ENCODE measurements at places on chromosomes 16 and 17.
A peak's percentile ranks its signal among the peaks of the same experiment; 100 is the strongest.

DNA sequence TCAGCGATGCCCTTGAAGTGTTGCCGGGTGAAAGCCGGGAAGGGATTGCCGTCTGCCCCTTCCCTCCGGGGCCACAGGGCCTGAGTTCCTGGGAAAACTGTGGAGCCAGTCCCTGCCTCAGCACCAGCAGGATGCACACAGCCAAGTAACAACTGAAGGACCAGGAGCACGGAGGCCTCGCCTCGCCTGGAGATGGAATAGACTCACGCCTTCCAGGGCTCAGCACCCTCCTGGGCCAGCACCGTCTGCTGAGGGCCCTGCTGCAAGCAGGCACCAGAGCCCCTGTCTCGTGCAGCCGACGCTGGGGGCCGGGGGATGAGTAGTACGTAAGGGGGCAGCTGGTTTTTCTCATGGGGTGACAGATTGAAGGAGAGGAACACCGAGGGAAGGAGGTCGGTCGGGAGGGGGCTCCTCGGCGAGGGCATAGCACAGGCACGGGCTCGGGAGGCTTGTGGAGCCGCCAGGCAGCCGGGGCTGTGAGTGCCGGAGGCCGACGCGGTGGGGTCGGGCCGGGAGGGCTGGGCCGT lies 6.4 kb downstream of the CBFA2T3 start:
- no peak for DNase-seq

DNA sequence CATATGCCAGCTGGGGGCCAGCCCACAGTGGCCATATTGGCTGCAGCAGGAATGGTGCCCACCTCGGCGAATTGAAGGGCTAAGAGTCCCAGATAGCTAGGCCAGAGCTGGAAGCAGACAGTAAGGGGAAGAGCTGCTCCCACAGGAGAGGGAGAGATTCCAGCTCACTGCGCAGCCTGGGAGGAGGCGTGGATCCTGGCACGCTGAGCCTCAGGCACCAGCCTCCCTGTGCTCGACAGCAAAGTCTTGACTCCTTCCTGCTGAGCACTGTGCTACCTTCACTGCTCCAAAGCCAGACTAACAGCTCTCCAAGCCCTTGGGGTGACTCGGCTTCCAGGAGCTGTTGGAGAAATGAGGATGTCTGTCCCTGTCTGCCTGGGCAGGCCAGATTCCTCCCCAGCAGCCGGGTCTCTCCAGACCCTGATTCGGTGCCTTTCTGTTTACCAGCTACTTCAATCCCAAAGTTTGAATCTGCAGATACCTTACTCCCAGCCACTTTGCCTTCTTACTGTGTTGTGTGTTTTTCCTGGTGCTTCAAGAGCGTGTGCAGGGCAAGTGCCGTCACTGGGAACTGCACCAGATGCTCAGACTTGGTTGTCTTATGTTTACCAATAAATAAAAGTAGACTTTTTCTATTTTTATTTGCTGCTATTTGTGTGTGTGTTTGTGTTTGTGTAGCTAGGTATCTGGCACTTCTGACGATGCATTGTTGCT lies 9.1 kb downstream of the CBX2 start:
- DNase-seq: no peak

DNA sequence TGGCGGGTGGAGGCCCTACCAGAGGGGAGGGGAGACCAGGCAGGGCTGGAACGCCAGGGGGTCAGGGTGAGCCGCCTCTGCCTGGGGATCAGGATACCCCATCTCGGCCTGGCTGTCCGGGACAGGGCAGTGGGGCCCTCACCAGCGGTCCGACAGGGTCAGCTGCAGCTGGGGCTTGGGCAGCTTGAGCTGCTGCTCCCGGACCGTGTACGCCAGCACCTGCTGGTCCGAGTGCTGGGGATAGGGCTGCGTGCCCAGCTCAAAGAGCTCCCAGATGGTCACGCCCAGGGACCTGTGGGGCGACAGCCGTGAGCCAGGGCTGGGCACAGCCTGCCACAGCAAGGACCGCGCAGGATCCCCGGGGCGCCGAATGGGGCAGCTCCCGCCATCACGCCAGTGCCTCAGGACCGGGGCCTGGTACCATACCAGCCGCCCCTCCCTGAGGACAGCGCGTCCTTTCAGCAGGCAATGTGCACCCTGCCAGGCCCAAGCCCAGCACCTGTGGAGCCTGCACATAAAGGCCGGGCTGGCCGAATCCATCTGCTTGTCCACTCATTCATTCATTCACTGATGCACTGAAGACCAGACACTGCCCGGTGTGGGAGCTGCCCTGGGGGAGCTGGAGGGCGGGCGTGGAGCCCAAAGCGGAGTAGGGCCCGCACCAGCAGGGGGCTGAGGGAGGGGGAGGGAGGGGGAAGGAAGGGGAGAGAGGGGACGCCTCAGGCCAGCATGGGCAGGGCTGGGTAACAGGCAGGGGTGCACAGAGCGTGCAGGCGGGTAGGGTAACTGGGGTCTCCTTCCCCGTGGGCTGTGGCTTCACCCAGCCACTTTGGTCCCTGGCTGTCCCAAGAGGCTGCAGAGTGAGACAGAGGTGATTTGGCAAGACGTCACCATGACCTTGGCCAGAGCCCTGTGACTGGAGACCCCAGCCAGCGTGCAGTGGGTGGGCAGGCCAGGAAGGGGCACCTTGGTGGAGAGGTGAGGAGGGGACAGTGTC lies 42.0 kb upstream of the PVALEF start:
- DNase-seq: no peak

- no peak for DNase-seq
Measured at GRCh38 chr17:13729466-13730134, 127.9 kb upstream of the HS3ST3A1 start.

GRCh38 chr16:46621006-46621933 lies at the start of gene SHCBP1:
Gene SHCBP1 (minus strand): TSS chr16:46621379. CDS start chr16:46621359, 20 bp downstream.
- peak; percentile 59 for DNase-seq

GRCh38 chr17:33090806-33091205 lies 99.2 kb downstream of the SPACA3 start:
- no peak for DNase-seq

DNA sequence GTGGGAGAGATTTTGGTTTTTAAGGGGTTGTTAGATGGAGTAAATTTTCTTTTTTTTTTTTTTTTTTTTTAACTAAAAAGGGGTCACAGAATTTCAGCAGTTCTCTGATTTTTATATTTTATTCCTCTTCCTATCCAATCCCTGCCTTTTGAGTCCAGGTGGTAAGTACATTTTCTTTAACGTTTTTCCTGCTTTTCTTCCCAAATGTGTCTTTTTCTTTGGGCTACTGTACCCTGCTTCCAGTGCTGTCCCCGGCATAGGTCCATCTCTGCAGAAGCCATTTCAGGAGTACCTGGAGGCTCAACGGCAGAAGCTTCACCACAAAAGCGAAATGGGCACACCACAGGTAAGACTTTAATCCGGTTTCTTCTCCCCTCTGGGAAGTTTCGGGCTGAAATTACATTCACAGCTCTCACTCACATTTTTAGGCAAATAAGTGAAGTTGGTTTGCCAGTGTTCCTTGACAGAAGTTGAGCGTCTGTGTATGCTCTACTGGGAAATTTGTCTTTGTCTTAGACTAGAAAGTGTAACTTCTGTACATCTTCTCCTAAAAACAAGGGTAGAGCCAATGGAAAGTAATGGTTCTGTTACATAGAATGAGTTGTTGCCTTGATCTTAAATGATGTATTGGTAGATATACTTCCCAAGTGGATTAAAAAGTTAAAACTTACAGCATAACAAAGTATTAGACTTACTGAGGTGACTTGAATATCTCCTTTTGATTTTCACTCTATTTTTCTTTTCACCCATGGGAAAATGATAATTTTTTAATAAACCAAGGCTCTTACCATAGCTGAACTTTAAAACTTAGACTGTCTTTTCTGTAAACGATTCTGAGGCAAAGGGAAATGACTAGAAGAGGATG lies 54.5 kb downstream of the TUBD1 start:
- DNase-seq: no peak

DNA sequence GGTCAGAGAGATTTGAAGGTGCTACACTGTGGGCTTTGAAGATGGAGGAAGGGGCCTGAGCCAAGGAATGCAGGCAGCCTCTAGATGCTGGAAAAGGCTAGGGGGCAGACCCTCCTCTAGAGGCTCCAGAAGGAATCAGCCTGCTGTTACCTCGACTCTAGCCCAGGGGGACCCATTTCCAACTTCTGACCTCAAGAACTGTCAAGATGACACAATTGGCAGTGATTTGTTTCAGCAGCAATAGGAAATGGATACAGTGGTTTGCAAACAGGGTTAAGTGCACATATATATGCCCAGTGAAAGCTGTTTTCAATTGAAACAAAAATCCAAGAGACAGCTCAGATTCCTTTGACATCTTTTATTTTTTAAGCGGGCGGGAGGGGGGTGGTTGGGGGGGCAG lies 3.7 kb upstream of the ZDHHC1 start:
- DNase-seq: no peak

DNA sequence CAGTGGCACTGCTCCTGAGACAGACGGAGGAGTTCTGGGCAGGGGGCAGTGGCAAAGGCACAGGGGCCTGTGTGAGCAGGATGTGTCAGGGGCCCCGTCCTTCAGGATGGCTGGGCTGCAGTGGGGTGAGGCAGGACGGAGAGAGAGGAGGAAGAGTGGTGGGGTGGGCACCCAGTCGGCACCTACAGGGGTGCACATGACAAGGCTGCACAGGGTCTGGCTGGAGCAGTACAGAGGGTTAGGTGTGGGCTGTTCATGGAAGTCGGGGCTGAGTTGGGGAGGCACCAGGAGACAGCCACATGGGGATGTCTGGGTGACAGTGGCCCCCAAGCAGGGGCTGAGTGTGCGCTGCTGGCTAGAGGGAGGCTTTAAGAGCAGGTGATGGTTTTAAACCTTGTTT lies 106.0 kb downstream of the RAB11FIP4 start:
- DNase-seq: no peak

GRCh38 chr17:76834870-76835269 lies 33.3 kb upstream of the MGAT5B start:
- DNase-seq: no peak

- DNase-seq: no peak
Measured at GRCh38 chr16:85158743-85159178, 46.5 kb upstream of the CIBAR2 start.

DNA sequence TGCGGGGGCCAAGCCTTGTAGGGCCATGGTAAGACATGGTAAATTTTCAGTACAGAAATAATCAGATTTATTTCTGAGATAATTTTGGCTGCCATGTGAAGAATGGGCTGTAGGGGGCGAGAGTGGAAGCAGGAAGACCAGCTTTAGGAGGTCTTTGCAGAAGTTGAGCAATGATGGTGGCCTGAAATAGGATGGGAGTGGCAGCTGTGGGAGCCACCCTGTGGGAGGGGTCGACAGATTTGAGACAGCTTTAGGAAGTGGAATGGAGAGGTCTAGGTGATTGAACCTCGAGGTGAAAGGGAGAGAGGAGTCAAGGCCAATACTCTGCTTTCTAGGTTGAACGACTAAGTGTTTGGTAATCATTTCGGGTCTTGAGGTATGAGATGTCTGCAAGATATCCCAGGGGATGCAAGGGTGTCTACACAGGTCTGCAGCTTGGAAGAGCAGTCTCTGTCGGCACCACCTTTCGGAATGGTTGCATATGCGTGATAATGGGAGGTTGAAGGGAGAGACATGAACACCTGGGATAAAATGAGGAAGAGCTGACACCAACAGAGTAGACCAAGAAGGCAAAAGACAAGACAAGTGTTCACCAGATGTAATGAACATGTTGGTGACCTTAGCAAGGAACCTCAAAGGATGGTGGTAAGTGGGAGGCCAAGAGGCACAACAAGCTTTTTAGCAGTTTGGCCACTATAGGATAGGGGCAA lies 4.2 kb upstream of the ATXN7L3 start:
- DNase-seq: peak; percentile 5

GRCh38 chr17:41925991-41926590 lies 4.3 kb upstream of the ODAD4 start:
- no peak for DNase-seq

GRCh38 chr17:57413848-57414651 lies 157.7 kb downstream of the MSI2 start:
- no peak for DNase-seq

- no peak for DNase-seq
Measured at GRCh38 chr16:11047939-11048800, 103.8 kb downstream of the CLEC16A start.

DNA sequence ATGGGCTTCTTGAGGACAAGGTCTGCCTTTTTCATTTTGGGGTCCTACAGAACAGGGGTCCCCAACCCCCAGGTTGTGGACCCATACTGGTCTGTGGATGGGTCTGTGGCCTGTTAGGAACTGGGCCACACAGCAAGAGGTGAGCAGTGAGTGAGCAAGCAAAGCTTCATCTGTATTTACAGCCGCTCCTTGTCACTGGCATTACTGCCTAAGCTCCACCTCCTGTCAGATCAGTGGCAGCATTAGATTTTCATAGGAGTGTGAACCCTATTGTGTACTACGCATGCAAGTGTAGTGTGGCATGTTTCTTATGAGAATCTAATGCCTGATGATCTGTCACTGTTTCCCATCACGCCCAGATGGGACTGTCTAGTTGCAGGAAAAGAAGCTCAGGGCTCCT lies 33.9 kb downstream of the ERN1 start:
- no peak for DNase-seq

DNA sequence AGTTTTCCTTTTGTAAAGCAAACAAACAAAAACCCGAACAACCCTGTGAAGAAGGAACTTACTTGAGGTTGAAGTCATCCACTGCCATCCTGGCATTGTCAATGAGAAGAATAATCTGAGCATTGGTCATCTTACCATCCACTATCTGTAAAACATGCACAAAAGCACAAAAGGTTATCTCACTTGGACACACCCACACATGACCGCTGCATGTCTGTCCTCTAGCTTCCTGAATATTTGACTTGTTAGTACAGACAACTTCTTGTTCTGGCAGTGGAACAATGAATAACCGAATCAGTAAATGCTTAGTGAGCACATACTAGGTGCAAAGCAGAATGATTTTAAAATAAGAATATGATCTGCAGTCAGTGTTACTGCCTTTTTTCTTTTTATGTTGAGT lies 6.1 kb downstream of the KRT23 start:
- DNase-seq: no peak

GRCh38 chr16:50494501-50495491 lies 53.4 kb upstream of the NKD1 start:
- no peak for DNase-seq

- DNase-seq: no peak
Measured at GRCh38 chr17:39517224-39517623, 55.9 kb downstream of the CDK12 start.

DNA sequence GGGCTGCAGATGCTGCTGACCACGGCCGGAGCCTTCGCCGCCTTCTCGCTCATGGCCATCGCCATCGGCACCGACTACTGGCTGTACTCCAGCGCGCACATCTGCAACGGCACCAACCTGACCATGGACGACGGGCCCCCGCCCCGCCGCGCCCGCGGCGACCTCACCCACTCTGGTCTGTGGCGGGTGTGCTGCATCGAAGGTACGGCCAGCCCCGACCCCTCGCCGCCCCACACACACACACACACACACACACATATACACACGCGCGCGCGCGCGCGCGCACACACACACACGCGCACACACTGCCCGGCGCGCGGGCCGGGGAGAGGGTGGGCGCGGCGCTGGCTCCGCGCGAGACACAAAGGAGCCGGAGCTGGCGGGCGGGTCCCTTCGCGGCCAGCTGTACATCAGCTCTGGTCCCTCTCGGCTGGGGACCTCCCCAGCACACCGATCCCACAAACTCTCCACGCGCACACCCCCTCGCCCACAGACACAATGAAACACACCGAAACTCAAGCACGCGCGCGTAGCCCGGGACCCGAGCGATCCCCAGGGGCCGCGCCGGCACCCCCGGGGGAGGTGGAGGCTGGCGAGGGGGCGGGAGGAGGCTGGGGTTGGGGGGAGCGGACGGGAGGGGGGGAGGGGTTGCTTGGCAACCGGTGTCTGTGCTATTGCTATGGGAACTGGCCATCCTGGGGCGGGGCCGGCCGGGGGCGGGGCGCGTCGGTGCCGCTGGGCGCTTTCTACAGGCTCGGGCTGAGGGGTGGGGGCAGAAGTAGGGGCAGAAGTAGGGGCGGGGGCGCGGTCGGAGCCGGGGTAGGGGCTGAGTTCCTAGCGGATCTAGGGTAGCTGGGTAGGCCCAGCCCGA lies 658 bp downstream of the CACNG4 start:
- peak; percentile 17 for DNase-seq

Data from amygdala (tissue), 56 donors.